ENCODE measurements at places on chromosomes 3 and 15.
A peak's percentile ranks its signal among the peaks of the same experiment; 100 is the strongest.

DNA sequence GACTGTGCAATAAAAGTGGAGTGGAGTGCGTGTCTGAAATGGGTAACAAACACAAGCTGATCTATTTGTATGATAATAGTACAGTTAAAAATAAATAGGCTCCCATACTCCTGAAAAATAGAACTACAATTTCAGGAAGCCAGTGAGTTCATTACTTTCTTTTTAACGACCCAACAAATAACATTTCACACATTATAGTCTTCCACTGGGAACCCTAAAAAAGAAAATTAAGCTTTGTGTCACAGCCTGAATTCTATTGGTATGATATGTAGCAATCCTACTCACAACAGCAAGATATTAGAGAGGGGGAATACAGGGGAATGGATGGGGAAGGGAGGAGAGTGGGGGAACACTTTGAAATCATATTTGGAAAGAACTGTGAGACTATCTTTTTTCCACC is 156.9 kb upstream of the CNTN3 start:
- DNase-seq = no peak

GRCh38 chr15:45790325-45790943 is 155.6 kb downstream of the SQOR start:
- DNase-seq = no peak

DNA sequence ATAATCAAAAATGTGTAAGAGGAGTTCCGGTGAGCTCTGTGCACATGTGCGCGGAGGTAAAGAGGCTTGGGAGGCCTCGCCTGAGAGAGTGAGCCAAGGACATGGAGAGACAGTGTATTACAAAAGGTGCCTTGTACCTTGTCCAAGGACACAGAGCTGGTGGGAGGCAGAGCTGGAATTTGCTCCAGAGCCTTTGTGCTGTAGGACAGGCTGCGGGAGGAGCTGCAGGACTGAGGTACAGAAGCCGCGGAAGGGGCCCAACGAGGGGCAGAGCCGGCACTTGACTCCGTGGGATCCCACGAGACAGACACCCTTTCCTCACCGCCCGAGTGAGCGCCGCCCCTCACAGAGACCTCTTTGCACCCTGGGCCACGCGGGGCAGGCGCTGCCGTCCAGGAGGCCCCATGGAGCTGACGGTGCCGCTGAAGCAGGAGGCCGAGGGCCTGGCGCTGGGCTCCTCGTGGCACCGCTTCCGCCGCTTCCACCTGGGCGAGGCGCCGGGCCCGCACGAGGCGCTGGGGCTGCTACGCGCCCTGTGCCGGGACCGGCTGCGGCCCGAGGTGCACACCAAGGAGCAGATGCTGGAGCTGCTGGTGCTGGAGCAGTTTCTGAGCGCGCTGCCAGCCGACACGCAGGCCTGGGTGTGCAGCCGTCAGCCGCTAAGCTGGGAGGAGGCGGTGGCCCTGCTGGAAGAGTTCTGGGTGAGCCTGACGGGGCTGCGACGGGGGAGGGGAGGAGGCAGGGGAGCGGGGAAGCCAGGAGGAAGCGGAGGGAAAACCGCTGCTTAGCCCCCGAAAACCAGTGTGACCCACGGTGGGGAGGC is 68.7 kb downstream of the SLTM start:
- no peak for DNase-seq

- no peak for DNase-seq
Measured at GRCh38 chr15:58462973-58463663, 31.3 kb downstream of the LIPC start.

GRCh38 chr3:56801662-56802377 is at the start of gene ARHGEF3:
Gene ARHGEF3, minus strand, starts transcription at chr3:56801949. Its CDS starts 151 bp downstream, at chr3:56801798.
- peak; percentile 87 for DNase-seq

- no peak for DNase-seq
Measured at GRCh38 chr15:27869697-27870281, 229.3 kb downstream of the OCA2 start.

- no peak for DNase-seq
Measured at GRCh38 chr15:77838595-77838994, 205.9 kb upstream of the LINGO1 start.

- no peak for DNase-seq
Measured at GRCh38 chr3:157789162-157789561, 285.9 kb upstream of the VEPH1 start.

- no peak for DNase-seq
Measured at GRCh38 chr3:77931255-77932009, 891.5 kb downstream of the ROBO2 start.

- DNase-seq = no peak
Measured at GRCh38 chr3:55545995-55546394, 58.9 kb upstream of the WNT5A start.

GRCh38 chr3:190983875-190984274 is 121.4 kb upstream of the GMNC start:
- DNase-seq = no peak

- no peak for DNase-seq
Measured at GRCh38 chr3:140568842-140569520, 108.9 kb upstream of the TRIM42 start.

DNA sequence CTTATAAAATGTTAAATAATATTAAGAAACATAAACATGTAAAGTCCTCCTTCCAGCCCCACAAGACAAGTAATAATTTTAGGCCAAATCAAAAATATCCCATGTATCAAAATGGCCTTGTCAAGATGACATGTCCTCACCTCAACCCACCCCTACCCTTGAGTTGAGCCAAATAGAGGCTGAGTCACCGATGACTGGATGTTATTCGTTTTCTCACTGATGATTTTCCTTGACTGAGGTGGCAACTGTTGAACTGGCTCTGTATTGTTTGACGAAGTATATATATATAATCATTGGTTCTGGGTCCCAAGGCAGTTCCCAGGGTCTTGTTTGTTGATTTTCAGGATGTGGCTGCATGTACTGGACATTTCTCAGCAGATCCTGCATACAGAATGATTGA is 75.3 kb downstream of the TMEM108 start:
- DNase-seq = no peak

DNA sequence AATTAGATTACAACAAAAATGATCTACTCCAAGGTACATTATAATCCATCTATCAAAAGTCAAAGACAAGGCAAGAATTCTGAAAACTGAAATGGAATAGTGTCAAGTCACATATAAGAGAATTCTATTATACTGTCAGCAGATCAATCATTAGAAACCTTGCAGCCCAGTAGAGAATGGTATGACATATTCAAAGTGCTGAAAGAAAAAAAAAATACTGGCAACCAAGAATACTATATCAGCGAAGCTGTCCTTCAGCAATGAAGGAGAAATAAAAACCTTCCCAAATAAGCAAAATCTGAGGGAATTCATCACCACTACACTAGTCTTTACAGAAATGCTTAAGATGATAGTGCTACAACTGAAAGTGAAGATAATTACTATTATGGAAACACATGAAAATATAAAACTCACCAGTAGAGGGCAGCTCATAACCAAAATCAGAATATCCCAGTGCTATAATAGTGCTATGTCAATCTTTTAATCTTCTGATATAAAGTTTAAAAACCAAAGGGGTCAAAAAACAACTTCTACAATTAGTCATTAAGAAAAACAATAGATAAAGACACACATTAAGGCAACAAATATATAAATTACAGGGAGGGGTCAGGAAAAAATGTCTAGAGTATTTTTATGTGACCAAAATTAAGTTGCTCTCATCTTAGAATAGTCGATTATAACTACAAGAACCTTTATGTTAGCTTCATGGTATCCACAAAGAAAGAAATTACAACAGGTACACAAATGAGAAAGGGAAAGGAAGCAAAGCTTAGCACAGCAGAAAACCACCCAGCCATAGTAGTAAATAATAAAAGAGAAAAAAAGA is 190.7 kb upstream of the CNTN6 start:
- no peak for DNase-seq

- DNase-seq = no peak
Measured at GRCh38 chr15:70033529-70034140, 64.1 kb downstream of the TLE3 start.

GRCh38 chr3:195005759-195006510 is 265.0 kb downstream of the XXYLT1 start:
- no peak for DNase-seq

- no peak for DNase-seq
Measured at GRCh38 chr3:53028641-53029040, 17.2 kb downstream of the SFMBT1 start.

DNA sequence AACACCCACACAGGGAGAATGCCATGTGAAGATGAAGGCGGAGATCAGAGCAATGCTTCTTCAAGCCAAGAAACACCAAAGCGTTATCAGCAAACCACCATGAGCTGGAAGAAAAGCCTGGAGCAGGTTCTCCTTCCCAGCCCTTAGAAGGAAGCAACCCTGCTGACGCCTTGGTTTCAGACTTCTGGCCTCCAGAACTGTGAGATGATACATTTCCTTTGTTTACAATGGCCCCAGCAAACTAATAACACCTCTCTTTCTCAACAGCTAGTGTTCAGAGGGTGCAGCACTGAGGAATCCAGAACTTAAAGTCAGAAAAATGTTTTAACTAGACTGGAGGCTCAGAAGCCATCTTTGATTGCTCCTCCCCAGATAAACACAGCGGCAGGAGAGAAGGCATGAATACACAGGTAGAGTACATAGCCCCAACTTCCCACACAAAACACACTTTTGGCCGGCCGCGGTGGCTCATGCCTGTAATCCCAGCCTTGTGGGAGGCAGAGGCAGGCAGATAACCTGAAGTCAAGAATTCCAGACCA is 132.4 kb upstream of the LPP start:
- DNase-seq = no peak

DNA sequence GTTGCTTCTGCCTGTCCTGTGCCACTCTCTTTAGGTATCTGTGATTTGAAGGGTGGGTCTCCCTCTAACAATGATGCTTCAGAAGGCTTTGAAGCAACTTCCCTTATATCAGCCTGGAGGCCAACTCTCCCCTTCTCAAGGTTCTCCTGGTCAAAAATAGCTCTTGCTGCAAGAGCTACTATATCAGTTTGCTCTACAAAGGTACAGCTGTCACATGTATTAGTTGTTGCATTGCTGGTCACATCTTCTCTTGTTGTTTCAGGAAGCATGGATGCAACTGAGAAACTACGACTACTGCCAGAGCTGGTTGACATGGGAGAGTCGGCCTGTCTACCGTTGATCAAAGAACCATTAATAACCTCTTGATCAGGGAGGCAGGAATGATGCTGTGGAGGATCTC is 38.3 kb downstream of the USF3 start:
- no peak for DNase-seq

DNA sequence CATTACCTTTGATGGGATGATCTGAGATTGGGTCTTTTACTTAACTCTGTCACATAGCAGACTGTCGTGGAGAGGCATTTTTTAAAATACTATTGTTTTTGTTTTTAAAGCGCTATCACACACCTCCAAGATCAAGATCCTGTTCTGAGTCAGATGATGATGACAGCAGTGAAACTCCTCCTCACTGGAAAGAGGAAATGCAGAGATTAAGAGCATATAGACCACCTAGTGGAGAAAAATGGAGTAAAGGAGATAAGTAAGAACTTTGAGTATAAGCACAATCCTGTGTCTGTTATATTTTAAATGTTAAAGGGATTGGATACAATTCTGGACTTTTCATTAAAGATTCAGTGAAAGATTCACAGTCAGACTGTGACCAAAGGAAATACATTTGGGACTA is 18.4 kb upstream of the ZBTB47 start:
- no peak for DNase-seq

DNA sequence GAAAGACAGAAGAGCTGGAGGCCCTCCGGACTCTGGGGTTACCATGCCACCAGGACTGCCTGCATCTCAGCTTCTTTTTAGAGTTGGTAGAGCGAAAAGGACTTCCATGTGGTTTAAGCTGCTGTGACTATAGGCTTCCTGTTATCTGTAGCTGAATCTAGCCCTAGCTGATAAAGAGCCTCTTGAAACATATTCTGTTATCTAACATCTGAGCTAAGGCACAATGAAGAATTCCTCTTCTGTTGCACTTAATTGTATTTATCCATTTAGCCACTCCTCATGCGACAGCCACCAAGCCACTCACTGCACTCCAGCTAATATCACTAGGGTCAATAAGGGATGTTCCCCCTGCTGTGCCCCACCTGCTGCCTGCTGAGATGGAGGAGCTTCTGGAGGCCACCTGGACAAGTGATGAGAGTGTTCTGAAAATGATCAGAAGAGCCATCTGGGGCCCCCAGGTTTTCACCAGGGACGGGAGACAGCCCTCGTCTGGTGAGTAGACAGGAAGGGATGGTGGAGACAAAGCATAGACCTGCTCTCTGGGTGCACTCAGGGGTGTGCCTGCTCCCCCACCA is 94.6 kb upstream of the PLXNA1 start:
- no peak for DNase-seq

DNA sequence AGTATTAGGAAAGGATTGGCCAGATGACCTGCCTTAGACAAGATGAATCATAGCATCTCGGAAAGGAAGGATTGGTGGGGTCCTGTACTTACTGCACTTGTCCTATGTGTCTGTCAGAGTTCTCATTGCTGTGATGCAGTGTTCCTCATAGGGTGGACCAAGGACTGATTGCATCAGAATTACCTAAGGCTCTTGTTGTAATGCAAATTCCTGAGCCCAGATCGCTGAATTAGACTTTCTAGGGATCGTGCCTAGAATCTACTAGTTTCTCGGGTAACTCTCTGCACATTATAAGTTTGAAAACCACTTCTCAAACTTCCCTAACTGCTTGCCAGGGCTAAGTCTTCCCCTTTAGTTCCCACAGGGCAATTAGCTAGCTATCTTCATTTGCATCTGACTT is 74.9 kb upstream of the SKOR1 start:
- no peak for DNase-seq

GRCh38 chr15:41977757-41978383 is 5.5 kb upstream of the EHD4 start:
- no peak for DNase-seq

DNA sequence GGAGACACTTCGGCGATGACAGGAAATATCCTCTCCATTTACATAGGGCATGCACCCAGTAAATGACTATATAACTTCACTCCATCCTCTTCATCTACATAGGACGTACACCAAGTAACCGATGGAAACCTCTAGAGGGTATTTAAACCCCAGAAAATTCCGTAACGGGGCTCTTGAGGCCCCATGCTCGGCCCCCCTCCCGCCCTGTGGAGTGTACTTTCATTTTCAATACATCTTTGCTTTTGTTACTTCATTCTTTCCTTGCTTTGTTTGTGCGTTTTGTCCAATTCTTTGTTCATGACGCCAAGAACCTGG is 7.5 kb upstream of the FAM107A start:
- DNase-seq = no peak

Data from stimulated activated CD4-positive, alpha-beta T cell treated with anti-CD3 and anti-CD28 coated beads, Interleukin-12 subunit alpha, Interleukin-12 subunit beta, amount 100 ng/mL, for 48 hours (primary cell).